ENCODE measurements at places on chromosomes 7 and 10.
A peak's percentile ranks its signal among the peaks of the same experiment; 100 is the strongest.

DNA sequence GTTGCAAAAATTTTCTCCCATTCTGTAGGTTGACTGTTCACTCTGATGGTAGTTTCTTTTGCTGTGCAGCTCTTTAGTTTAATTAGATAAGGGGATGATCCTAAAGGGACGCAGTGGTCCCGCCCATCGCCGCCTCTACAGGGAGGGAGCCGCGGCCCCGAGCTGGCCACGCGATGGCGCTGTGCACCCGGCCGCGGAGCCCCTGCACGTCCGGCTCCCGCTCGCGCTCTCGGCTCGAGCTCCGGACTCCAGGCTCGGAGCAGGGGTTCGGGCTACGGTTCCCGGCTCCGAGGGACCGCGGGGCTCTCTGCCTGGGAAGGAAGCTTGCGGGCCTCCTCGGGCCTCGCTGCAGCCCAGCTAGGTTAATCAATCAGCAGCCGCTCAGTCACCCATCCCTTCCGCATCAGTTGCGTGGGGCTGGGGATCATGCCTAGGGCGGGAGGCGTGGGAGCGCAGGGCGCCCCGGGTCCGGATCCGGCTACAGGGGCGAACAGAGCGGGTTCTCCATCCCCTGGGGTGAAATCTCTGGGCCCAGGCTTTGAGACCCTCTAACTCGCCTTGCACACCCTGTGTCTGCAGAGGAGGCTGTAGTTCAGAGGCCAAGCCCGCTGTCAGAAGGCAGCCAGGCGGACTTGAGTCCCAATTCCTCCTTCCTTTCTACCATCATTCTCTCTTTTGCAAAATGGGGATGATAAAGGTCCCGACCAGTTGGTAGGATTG is 97.9 kb downstream of the WDR11 start:
- H3K36me3 ChIP-seq = no peaks in the 10 kb centered on the region
- no peak overlapping the region for H3K27ac ChIP-seq
- DNase-seq = no peak
- peaks cover 6% of the 10 kb centered on the region for H3K4me1 ChIP-seq

DNA sequence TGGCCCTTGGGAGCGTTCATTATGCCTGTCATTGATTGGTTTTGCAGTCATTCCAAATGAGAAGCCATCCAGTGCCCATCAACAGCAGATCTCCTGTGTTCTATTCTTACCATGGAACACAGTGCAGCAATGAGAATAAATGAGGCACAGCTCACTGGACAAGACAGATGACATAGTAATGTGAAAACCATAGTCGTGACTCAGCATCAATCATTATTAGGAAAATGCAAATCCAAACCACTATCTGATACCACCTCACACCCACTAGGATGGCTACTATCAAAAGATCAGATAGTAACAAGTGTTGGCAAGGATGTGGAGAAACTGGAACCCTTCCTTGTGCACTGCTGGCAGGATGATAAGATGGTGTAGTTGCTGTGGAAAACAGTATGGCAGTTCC is 144.7 kb downstream of the ARHGAP22 start:
- no peak for DNase-seq
- no peak overlapping the region for H3K4me3 ChIP-seq
- H3K27me3 ChIP-seq = no peaks in the 10 kb centered on the region
- H3K4me1 ChIP-seq = no peaks in the 10 kb centered on the region

GRCh38 chr10:81876253-81877077 is 1.5 kb downstream of the NRG3 start:
- H3K36me3 ChIP-seq = no peaks in the 10 kb centered on the region
- H3K27ac ChIP-seq = no peak overlapping the region
- DNase-seq = no peak
- no peaks in the 10 kb centered on the region for H3K27me3 ChIP-seq
- H3K4me3 ChIP-seq = no peak overlapping the region

- H3K27ac ChIP-seq = no peak overlapping the region
- H3K27me3 ChIP-seq = no peaks in the 10 kb centered on the region
- no peaks in the 10 kb centered on the region for H3K4me1 ChIP-seq
- DNase-seq = no peak
- no peaks in the 10 kb centered on the region for H3K36me3 ChIP-seq
- H3K4me3 ChIP-seq = no peak overlapping the region
Observed at GRCh38 chr7:44411306-44411705, 79.2 kb downstream of the NUDCD3 start.

- no peak for DNase-seq
- H3K4me1 ChIP-seq = no peaks in the 10 kb centered on the region
- H3K27ac ChIP-seq = no peak overlapping the region
- no peak overlapping the region for H3K4me3 ChIP-seq
- H3K36me3 ChIP-seq = no peaks in the 10 kb centered on the region
Observed at GRCh38 chr7:68155676-68156075, 1159.0 kb downstream of the TYW1 start.

DNA sequence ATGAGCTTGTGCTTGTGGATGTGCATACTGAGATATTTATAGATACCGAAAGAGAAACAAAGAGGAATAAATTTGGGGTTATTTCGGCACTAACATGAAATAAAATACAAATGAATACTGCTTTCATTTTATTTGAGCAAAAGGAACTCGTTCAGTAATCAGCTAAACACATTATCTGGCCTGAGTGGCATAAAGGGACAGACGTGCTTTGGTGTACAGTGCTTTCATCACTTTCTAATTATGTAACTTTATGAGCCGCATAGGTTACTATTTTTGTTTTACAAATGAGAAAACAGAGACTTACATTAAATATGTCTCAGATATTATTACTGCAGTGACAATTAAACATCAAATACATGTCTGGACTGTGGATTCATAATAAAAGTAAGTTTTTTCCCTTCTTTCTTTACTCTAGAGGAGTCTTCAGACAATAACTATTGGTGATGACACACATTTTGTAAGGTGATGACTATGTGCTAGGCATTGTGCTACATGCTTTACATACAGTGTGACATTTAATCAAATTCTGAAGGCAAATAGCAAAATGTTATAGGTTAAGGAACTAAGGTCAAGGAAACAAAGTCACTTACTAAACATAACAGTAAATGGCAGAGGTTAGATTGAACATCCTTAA is 503.3 kb downstream of the SORCS1 start:
- no peak overlapping the region for H3K4me3 ChIP-seq
- DNase-seq = no peak
- no peaks in the 10 kb centered on the region for H3K27me3 ChIP-seq
- no peaks in the 10 kb centered on the region for H3K36me3 ChIP-seq
- H3K4me1 ChIP-seq = no peaks in the 10 kb centered on the region

DNA sequence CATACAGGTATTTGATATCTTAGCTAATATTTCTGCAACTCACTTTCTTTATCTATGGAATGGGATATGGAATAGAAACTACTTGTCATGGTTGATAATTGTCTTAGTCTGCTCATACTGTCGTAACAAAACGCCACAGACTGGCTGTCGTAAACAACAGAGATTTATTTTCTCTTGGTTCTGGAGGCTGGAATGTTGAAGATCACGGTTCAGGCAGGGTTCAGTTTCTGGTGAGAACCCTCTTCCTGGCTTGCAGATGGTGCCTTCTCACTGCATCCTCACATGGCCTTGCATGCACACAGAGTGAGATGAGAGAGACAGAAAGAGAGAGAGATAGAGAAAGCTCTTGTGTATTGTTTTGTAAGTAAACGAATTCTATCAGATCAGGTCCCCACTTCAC is 332.7 kb upstream of the MAGI2 start:
- H3K36me3 ChIP-seq = no peaks in the 10 kb centered on the region
- H3K4me1 ChIP-seq = no peaks in the 10 kb centered on the region
- H3K27me3 ChIP-seq = no peaks in the 10 kb centered on the region
- no peak for DNase-seq
- no peak overlapping the region for H3K27ac ChIP-seq

GRCh38 chr7:70042533-70042932 is 444.3 kb downstream of the AUTS2 start:
- H3K27ac ChIP-seq = no peak overlapping the region
- H3K4me3 ChIP-seq = no peak overlapping the region
- DNase-seq = no peak

- no peaks in the 10 kb centered on the region for H3K27me3 ChIP-seq
- H3K4me1 ChIP-seq = no peaks in the 10 kb centered on the region
- H3K27ac ChIP-seq = no peak overlapping the region
- no peak overlapping the region for H3K4me3 ChIP-seq
- H3K36me3 ChIP-seq = no peaks in the 10 kb centered on the region
Observed at GRCh38 chr7:85261336-85261735, 74.5 kb upstream of the SEMA3D start.

DNA sequence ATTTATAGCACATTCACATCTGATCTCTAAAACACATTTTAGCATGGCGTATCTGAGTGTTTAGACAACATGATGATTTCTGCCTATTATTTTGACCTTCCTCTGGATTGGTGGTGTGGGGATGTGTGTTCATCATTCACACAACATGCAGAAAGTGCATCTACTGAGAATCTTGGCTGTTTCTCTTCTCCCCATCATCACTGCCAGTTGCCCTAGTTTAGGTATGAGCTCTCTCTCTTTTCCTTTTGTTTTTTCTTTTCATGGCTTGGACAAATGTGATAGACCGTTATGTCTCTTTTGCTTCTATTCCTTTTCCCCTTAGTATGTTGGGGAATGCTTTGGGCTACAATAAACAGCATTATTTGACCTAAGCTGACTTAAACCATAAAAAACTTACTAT is 239.2 kb upstream of the FZD8 start:
- no peak for DNase-seq
- no peak overlapping the region for H3K27ac ChIP-seq
- no peak overlapping the region for H3K4me3 ChIP-seq
- H3K27me3 ChIP-seq = no peaks in the 10 kb centered on the region
- no peaks in the 10 kb centered on the region for H3K4me1 ChIP-seq

DNA sequence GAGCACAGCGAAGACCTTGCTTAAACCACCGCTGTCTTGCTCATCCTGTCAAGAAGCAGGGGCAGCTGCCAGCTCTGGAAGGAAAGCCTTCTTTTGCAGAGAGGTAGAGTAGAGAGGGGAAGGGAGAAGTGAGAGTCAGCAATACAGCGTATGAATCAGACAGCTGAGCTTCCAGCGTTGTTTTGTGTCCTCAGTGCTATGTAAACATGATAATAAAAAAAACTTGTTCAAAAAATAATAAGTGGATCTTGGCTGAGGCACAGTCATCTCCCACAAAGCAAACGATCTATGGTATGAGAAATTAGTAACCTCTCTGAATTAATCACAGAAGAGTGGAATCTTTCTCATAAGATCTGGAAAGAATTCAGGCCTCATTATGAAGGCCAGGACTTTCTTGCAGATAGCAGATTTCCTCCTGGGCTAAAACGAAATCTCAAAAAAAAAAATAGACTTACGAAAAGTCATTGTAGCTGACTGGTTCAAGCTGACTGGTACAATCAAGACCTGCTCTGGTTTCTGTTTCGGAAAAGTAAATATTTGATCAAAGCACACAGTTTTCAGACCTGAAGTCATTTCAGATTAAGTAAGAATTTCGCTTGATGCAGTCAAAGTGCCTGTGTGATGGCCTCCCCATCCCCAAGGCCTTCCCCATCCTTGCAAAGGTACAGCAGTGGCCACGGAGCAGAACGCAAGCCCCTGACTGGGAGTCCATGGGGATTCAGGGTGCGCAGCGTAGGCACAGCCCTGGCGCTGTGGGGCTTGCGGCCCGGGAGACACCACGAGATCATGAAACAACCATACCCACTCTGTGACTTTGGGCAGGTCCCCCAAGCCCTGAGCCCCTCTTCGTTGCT is 29.4 kb downstream of the CHST15 start:
- DNase-seq = no peak
- H3K4me3 ChIP-seq = no peak overlapping the region
- no peaks in the 10 kb centered on the region for H3K27me3 ChIP-seq
- H3K4me1 ChIP-seq = peaks cover 14% of the 10 kb centered on the region
- H3K36me3 ChIP-seq = no peaks in the 10 kb centered on the region

- peak overlapping the region; percentile 88 for H3K27ac ChIP-seq
- no peak for DNase-seq
- no peak overlapping the region for H3K4me3 ChIP-seq
- H3K36me3 ChIP-seq = peaks cover 7% of the 10 kb centered on the region
Observed at GRCh38 chr7:56062382-56062781, 1.7 kb upstream of the SUMF2 start.

GRCh38 chr7:33612442-33612841 is 292.9 kb upstream of the BMPER start:
- no peaks in the 10 kb centered on the region for H3K36me3 ChIP-seq
- H3K4me3 ChIP-seq = no peak overlapping the region
- no peaks in the 10 kb centered on the region for H3K4me1 ChIP-seq
- DNase-seq = no peak
- H3K27me3 ChIP-seq = no peaks in the 10 kb centered on the region

DNA sequence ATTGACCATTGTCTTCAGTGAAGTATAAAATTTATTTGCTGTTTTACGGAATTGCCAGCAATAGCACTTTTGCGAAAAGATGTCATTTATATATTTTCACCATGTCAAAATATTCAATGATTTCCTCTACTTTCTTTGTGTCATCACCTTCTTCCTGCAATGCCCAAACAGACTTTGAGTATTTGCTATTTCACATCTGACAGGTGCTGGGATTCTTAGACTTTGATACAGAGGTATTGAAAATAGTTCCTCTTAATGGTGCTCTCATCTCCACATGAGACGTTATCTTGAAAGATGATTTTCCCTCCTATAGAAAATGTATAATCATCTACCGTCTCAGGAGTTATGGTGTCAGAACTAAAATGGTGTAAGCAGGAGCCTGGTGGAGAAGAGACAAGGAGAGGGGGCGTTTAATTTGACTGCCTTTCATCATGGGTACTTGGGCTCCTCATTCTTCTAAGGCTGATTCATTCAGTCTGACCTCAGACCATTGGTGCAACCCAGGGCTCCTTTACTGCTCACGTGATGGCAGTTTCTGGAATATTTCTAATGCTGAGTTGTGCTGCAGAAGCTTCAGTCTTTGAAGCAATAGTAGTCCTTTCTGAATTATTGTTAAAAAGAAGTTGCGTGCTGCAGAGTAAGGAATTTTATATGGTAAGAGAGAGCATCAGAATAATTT is 404.6 kb downstream of the PHTF2 start:
- H3K27me3 ChIP-seq = peaks cover 4% of the 10 kb centered on the region
- no peaks in the 10 kb centered on the region for H3K4me1 ChIP-seq
- no peaks in the 10 kb centered on the region for H3K36me3 ChIP-seq
- no peak overlapping the region for H3K4me3 ChIP-seq
- H3K27ac ChIP-seq = no peak overlapping the region

- no peak overlapping the region for H3K27ac ChIP-seq
- H3K4me1 ChIP-seq = no peaks in the 10 kb centered on the region
- DNase-seq = no peak
- no peaks in the 10 kb centered on the region for H3K27me3 ChIP-seq
- H3K4me3 ChIP-seq = no peak overlapping the region
- H3K36me3 ChIP-seq = no peaks in the 10 kb centered on the region
Observed at GRCh38 chr7:141369422-141369821, 181.8 kb upstream of the AGK start.

DNA sequence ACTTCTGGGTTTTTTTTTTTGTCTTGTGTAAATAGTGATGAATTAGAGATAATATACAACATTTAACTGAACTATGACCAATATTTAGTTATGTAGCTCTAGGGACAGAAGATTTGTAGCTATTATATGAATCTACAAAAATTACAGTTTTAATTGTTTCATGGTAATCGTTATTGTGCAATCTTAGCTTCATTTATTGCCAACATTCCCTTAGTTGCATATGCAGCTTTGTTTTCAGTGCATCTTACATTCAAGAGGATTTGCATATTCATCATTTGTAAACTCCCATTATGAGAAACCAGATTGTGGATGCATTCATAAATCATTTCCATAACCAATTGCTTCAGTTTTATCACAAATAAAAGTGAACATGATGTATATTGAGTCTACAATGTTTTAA is 68.8 kb downstream of the MALRD1 start:
- no peak overlapping the region for H3K27ac ChIP-seq
- H3K27me3 ChIP-seq = no peaks in the 10 kb centered on the region
- no peak for DNase-seq

GRCh38 chr10:67239864-67240497 is 314.1 kb downstream of the LRRTM3 start:
- no peak overlapping the region for H3K27ac ChIP-seq
- no peaks in the 10 kb centered on the region for H3K36me3 ChIP-seq
- H3K4me1 ChIP-seq = no peaks in the 10 kb centered on the region
- H3K4me3 ChIP-seq = no peak overlapping the region
- DNase-seq = no peak
